Stimulated activated CD8-positive, alpha-beta memory T cell treated with anti-CD3 and anti-CD28 coated beads, Interleukin-4, amount 100 ng/mL, for 4 hours (primary cell): ENCODE measurements at places on chromosomes 7 and 10.

GRCh38 chr10:57977262-57977661 lies 290.4 kb downstream of the IPMK start:
- no peak for DNase-seq

- DNase-seq, result no peak
Observed at GRCh38 chr10:79058899-79059841, 9.6 kb upstream of the ZMIZ1 start.

DNA sequence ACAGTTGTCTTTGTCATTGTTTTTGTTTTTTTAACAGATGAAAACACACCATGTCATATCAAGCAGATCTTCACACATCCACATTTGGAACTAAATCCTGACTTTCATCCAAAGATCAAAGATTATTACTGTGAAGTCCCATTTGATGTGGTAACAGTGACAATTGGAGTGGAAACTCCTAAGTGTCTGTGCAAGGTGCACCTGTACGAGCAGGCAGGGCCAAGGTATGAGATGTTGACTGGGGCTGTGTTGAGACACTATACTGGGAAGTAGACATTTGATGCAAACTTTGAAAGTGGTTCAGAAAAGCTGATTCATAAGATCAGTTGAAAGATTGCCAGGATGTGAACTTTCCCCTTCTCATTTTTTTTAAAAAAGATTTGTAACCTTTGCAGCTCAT lies 152.3 kb downstream of the CPED1 start:
- DNase-seq, result no peak

DNA sequence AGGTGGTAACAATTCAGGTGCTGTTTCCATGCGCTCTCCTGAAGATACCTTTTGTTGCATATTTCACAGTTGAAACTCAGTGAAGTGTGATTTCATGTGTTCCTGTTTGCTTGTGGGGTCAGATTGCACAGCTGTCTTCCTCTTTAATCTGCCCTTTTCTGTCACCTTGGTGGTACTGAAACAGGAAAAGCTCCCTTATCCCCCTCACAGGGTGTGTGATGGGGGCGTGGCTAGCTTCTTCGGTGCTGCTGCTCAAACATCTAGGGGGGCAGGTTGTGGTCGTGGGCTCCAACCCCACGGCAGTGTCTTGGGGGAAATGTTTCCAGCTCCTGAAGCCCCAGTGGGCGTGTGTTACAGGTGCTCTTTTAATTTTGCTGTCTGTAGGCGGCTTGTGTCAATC lies 107.4 kb upstream of the KLF14 start:
- DNase-seq, result peak; percentile 14

- no peak for DNase-seq
Observed at GRCh38 chr10:109957092-109957797, 33.9 kb upstream of the XPNPEP1 start.

DNA sequence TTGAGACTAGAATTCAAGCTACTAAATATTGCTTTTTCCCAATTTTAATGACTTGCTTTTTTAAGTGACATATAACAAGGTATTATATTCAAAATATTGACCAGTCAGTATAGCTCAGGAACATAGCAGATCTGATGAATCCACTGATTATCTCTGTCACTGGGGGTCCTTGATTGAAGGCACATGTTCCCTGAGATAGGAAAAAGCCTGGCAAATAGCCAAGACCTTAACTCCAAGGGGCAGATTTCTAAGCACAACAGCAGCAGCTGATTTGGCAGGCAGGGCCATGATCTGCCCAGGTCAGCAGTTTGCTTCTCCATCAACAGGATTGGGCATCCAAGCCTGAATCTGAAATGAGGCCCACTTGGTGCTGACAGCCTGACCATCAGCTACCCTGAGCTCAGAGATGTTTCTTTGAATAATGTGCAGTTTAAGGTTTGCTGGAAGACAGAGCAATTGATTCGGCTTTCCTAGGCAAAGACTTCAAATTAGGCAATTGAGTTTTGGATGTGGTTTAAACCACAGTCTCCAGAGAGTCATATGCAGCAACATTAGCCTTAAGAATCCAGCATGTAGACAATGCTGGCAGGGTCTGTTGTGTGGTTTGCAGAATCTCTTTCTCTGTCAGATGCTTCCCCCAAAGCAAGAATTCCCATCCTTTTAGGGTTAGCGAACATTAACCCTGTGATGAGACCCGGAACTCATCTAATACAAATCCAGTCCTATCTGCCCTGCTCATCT lies 352.6 kb downstream of the ADRA2A start:
- no peak for DNase-seq

GRCh38 chr7:84912993-84913635 lies 273.7 kb downstream of the SEMA3D start:
- DNase-seq, result no peak

GRCh38 chr7:101884671-101885596 lies 67.5 kb downstream of the CUX1 start:
- no peak for DNase-seq

DNA sequence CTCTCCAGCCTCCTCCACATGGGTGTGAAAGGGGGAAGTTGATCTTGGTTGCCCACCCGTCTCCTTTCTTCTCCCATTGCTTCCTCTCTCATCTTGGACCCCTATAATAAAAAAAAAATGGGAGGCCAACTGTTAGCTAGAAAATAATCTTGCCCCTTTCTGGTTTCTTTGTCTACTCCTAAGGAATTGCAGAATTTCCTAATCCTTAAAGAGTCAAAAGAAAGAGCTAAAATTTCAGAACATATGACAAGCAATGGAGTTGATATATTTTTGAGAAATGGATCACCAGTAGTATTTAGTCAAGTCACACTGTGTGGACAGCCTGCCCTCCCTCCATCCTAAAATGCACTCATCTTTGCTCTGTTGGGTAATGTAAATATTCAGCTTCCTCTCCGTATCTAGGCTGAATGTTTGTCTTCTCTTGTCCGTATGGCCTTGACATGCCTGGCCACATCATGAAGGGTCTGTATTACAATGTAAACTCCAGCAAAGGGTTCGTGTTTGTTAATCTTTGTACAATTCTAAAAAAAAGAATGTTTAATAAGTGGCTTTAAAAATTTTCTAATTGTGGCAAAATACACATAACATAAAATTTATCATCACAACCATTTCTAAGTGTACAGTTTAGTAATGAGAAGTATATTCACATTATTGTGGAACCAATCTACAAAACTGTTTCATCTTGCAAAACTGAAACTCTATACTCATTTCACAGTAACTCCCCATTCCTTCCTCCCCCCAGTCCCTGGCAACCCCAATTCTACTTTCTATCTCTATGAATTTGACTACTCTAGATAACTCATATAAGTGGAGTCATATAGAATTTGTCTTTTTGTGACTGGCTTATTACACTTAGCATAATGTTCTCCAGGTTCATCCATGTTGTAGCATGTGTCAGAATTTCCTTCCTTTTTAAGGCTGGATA lies 71.5 kb downstream of the ZNF92 start:
- no peak for DNase-seq

- DNase-seq, result no peak
Observed at GRCh38 chr10:70435241-70436085, 6.0 kb downstream of the NODAL start.

DNA sequence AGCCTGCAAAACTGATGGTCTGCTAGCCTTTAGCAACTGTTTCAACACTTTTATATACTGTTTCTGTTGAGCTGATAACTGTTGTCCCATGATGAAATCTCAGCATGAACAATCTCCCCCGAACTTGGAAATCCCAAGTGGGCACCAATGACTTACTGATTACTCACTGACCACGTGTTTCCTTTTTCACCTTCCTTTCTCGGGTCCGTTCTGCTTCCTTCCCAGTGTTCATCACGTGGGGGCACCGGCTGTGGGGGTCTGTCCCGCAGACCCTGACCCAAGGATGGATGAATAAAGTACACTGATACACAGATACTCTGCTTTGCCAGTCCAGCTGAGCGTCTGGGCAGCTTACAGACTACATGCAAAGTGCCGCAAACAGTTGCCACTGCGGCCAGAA lies 39.0 kb upstream of the RASGEF1A start:
- no peak for DNase-seq

DNA sequence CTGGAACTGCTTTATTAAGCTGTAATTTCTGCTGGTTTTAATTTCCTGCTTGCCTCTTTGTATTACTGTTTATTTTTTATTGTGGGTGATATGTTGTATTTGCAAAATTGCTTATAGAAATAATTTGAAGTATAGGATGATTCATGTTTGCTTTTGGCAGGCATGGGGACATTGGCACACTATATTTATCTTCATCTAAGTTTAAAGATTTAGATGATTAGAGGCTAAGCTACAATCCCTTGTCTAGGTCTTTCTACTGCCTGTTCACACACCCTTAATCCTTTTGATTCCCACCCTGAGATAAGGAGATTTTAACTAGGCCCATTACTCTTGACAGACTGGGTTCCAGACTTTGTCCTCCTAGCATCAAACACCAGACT lies 182.8 kb upstream of the KAT6B start:
- DNase-seq, result no peak

- DNase-seq, result no peak
Observed at GRCh38 chr7:111380945-111381344, 181.3 kb downstream of the IMMP2L start.

- no peak for DNase-seq
Observed at GRCh38 chr10:2476218-2476811, 591.0 kb upstream of the PFKP start.

- no peak for DNase-seq
Observed at GRCh38 chr7:73703225-73703624, 16.2 kb downstream of the STX1A start.

DNA sequence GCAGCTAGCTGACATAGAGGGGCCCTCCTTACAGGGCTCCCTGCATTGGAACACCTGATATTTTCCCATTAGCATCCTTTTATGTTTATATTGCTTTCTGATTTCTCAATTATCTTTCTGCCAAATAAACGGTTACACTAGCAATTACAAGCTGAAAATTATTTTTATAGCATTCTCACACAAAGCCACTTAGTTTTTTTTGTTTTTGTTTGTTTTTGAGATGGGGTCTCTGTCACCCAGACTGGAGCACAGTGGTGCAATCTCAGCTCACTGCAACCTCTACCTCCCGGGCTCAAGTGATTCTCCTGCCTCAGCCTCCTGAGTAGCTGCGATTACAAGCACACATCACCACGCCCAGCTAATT lies 9.9 kb upstream of the ZC3HAV1 start:
- DNase-seq, result no peak

- peak; percentile 59 for DNase-seq
Observed at GRCh38 chr10:110007161-110007700, 553 bp upstream of the ADD3 start.

GRCh38 chr10:128047351-128047750 lies 78.9 kb downstream of the MKI67 start:
- peak; percentile 61 for DNase-seq

DNA sequence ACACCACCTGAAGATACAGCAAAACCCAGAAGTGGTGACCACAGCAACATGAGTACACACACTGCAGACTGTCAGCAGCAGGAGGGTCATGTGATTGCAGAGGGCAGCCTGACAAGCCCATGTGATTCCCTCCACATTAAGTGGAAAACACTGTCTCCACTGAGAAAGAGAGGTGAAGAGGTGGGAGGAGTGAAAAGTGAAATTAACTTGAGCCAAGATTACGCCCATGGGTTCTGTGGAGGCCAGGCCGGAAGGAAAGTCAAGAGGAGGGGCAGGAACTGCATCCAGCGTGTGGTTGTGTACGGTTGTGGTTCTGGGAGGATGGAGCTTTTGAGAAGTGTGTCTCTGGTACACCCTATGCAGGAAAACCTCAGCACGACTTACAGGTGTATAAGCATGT lies 138.5 kb downstream of the PLXNA4 start:
- DNase-seq, result no peak

DNA sequence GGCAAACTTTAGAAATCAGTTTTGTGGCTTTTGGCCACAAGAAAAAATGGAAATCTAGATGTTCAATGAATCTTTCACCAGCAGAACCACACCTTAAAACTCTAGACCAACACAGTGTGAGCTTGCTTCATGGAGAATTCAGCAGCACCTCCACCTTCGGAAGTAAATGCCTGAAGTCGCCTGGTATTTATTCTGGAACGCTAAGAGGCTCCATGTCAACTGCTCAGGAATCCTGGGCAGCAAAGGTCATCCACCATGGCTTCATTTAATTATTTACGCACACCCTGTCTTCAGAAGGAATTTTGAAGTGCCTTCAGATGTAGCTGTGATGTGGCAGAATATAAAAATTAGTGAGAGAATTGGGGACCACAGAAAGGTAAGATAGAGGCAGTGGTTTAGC lies 167.7 kb downstream of the GFRA1 start:
- DNase-seq, result no peak

- DNase-seq, result no peak
Observed at GRCh38 chr10:97270523-97271154, 21.8 kb downstream of the ARHGAP19 start.

GRCh38 chr7:24036033-24036412 lies 248.0 kb upstream of the NPY start:
- DNase-seq, result no peak

DNA sequence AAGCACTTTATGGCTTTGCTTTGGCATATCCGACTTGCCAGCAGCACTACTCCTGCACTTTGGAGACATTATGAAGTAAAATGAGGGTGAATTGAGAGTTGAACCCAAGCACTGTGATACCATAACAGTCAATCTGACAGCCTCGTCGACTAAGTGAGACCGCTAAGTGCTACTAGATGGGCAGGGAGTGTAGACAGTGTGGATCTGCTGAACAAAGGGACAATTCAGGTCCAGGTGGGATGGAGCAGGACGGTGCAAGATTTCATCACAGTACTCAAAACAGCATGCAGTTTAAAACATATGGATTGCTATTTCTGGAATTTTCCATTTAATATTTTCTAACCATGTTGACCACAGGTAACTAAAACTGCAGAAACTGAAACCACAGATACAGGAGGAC lies 20.8 kb upstream of the PRTFDC1 start:
- no peak for DNase-seq

DNA sequence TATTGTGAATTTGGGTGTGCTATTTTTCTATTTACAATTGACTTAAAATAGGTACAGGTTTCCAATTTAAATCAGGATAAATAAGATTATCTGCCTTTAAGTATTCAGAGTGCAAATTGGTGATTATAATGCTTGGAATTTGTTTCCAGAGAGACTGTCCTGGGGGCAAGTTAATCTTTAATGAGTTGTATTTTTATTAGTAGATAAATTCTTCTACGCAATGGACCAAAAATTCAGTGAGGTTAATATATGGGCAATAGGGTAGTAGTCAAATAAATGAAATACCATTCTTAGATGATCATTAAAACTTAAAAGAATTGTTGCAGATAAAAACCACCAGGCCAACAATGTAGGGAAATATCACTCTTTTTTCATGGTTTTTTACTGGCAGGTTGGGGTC lies 3.4 kb downstream of the BICC1 start:
- DNase-seq, result no peak

GRCh38 chr10:103265717-103266329 lies 11.1 kb upstream of the INA start:
- DNase-seq, result no peak

DNA sequence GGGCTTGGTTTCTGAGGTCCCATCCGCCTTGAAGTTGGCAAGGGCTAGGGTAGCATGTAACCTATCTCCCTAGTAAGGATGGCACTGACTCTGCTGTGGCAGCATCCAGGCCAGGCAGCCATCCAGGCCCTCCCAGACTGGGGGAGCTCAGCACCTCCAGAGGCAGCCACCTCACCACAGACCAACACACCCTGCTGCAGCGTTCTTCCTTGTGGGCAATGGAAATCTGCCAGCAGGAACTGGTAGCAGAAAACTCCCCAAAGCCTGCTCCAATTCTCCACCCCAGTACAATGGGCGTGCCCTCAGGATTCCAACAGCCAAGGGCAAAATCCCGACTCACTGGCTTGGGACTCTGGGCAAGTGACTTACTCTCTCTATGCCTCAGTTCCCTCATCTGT lies 27.5 kb downstream of the DLG5 start:
- no peak for DNase-seq

GRCh38 chr10:93912444-93912843 lies 18.7 kb downstream of the SLC35G1 start:
- no peak for DNase-seq
